IgD-negative memory B cell (primary cell): ENCODE measurements at places on chromosomes 11 and 22. TPM values are rescaled to one million over a fixed set of nuclear protein-coding genes. Genes with fewer than 3 reads are reported as not detected.

The TBCEL gene
- 2.5 TPM for polyA plus RNA-seq

The SHISAL1 gene
- not detected for polyA plus RNA-seq

The RFPL1 gene
- not detected for polyA plus RNA-seq

The ENTHD1 gene
- polyA plus RNA-seq: 0.23 TPM

The RDX gene
- polyA plus RNA-seq: 19.6 TPM

The FAM227A gene
- not detected for polyA plus RNA-seq

The UPB1 gene
- not detected for polyA plus RNA-seq

The SNX15 gene
- polyA plus RNA-seq: 24.4 TPM

The MUC6 gene
- polyA plus RNA-seq: not detected

The APOA1 gene
- not detected for polyA plus RNA-seq

The IL17REL gene
- not detected for polyA plus RNA-seq

The CDC42EP2 gene
- polyA plus RNA-seq: not detected

The TOM1 gene
- 23.1 TPM for polyA plus RNA-seq

The SHANK2 gene
- not detected for polyA plus RNA-seq

The CLDN5 gene
- 0.79 TPM for polyA plus RNA-seq

The ARHGAP20 gene
- polyA plus RNA-seq: 0.51 TPM

The CHST1 gene
- not detected for polyA plus RNA-seq

The KDM4E gene
- polyA plus RNA-seq: not detected

The FAM180B gene
- not detected for polyA plus RNA-seq

The OR52I1 gene
- polyA plus RNA-seq: not detected

The OSBPL5 gene
- polyA plus RNA-seq: 0.25 TPM

The FOLR1 gene
- not detected for polyA plus RNA-seq

The POU2AF2 gene
- polyA plus RNA-seq: not detected

The MYO7A gene
- polyA plus RNA-seq: not detected

The TPBGL gene
- not detected for polyA plus RNA-seq

The PNPLA5 gene
- polyA plus RNA-seq: not detected

The KCNQ1OT1 gene
- 0.09 TPM for polyA plus RNA-seq

The TMEM25 gene
- polyA plus RNA-seq: 11.2 TPM

The MAPK8IP2 gene
- polyA plus RNA-seq: not detected

The MCHR1 gene
- not detected for polyA plus RNA-seq

The PANX2 gene
- not detected for polyA plus RNA-seq

The GDPD4 gene
- polyA plus RNA-seq: not detected

The FBLN1 gene
- polyA plus RNA-seq: not detected

The ABCG4 gene
- polyA plus RNA-seq: not detected

The NDUFS3 gene
- 105 TPM for polyA plus RNA-seq

The CHRM1 gene
- polyA plus RNA-seq: not detected

The PUS3 gene
- polyA plus RNA-seq: 10.0 TPM

The C1QTNF5 gene
- not detected for polyA plus RNA-seq

The OR52A1 gene
- polyA plus RNA-seq: not detected

The PATE4 gene
- not detected for polyA plus RNA-seq

The SLC29A2 gene
- polyA plus RNA-seq: 3.0 TPM

The CLTCL1 gene
- 1.3 TPM for polyA plus RNA-seq

The SLC1A2 gene
- polyA plus RNA-seq: not detected

The TMPRSS4 gene
- not detected for polyA plus RNA-seq

The POU2AF1 gene
- 194 TPM for polyA plus RNA-seq

The MPZL3 gene
- 0.95 TPM for polyA plus RNA-seq

The CDC42BPG gene
- 0.15 TPM for polyA plus RNA-seq
